ENCODE measurements at places on chromosomes 3 and 15. TPM values are rescaled to one million over a fixed set of nuclear protein-coding genes. Genes with fewer than 3 reads are reported as not detected.

DNA sequence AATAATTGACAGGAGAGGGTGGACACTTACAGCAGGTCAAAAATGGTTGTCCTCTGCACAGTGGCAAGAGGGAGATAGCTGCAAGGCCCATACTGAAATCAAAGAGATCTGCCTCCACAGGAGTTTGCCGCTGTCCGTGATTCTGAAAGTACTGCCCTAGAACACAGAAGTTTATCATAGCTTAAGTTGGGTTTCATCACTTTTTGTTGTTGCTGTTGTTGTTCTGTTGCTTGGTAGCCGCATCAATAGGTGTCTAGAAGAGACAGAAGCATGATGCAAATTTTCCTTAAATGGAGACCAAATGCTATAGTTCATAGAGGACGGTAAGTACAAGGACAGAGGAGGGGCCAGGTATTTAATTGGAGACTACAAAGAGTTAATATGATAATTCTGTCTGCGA, 120.0 kb upstream of the MRPL3 start:
- no peak for DNase-seq

DNA sequence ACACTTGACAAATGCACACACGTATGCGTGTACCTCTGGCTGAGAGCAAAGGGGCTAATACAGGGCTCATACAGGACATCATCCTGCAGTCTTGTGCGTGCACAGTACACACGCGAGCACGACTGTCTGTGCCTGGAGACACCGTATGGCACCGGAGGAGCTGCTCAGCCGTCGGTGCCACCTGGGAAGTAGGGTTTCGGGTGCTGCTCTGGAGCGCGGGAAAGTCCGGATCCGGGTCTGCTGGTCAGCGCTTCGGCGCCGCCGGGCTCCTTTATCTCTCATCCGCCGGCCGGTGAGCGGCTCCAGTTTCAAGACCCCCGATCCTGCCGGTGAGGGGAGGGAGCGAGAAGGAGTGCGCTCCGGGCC, 9.3 kb downstream of the FOXL2 start:
- DNase-seq: no peak

- DNase-seq: no peak
Observed at GRCh38 chr15:58588096-58588495, 156.3 kb downstream of the LIPC start.

DNA sequence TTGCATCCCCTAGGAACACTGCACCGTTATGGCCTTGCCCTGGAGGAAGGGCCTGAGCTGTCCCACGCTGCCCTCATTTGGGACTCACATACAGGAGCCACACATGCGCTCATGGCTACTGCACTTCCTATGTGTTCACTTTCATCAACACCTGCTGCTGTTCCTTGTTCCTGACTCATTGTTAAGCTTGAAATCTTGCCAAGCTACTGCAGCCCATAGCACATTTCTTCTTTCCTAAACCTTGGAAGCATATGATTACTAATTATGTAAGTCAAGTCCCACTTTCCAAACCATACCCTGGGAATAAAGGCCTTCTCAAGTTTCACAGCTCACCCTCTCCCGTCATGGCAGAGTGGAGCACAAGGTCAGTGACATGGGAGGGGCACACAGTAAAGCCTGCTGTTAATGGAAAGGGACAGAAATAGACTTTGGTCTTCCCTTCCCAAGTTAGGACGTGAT, 307.9 kb downstream of the CLSTN2 start:
- DNase-seq: peak; percentile 69

DNA sequence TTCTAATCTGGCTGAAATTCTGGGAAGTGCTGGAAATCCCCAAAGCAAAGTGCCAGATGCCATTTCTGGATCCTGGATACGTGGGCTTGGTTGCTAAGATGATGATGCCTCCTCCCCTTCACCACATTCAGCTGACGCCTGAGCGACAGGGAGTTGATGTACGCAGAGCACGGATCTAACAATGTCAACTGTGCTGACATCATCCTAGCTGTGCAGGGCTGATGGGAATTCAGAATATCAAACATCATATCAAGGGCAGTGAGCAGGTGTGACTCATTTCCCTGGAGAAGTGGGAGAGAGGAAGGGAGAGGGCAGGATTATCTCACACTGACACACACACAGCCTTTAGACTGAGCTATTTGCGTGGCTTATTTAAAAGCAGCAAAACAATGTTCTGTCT, 92.6 kb upstream of the ZBTB20 start:
- DNase-seq: peak; percentile 99

GRCh38 chr15:33278816-33279612, 31.8 kb upstream of the RYR3 start:
- peak; percentile 88 for DNase-seq

- DNase-seq: peak; percentile 11
Observed at GRCh38 chr15:96125721-96126415, 204.6 kb upstream of the NR2F2 start.

DNA sequence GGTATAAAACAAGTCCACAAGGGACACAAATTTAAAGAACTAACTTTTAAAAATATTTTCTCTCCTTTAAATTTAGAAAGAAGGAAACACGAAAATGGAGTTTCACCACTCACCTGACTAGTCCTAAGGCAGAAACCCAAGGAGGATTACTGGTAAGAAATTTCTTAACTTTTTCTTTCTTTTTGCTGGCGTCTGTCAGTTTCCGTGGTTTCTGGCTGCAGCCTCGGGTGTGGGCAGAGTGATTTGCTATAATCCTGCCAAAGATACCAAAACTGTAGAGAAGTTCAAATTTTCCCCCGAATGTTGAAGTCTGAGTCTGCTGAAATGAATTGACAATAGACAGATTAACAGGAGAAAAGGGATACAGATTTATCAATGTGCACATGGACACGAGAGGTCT, 843.6 kb upstream of the ALCAM start:
- no peak for DNase-seq

GRCh38 chr15:70200511-70201424, 103.1 kb upstream of the TLE3 start:
- no peak for DNase-seq

GRCh38 chr3:132781922-132782321, 59.7 kb upstream of the NPHP3 start:
- DNase-seq: no peak

- DNase-seq: peak; percentile 96
Observed at GRCh38 chr15:84947947-84948830, 33.5 kb upstream of the PDE8A start.

DNA sequence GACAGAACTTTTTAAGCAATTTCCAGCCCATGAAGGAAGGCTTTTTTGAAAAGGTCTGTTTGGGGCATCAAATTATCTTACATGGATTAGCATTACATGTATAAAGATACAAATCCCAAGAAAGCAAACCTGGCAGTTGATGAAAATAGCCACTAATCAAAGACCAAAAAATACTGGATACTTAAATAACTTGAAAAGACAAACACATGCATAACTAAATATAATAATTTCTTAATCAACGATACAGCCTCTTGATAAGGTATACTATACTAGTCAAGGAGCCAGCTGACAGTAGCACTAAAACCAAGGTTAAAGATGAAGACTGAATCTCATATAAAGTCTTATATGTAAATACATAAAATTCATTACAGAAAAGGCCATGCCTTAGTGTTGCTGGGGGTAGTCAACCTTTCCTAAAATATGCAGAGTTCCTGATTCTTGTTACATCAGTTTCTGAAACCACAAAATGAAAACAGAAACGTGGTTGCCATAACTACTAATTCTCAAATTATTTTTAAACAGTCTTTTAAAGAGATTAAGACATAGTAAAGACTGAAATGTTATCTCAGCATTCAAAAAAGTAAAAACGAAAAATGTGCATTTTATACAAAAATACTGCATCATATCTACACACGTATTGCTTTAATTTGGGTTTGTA, 2.0 kb downstream of the ANKRD28 start:
- peak; percentile 68 for DNase-seq

DNA sequence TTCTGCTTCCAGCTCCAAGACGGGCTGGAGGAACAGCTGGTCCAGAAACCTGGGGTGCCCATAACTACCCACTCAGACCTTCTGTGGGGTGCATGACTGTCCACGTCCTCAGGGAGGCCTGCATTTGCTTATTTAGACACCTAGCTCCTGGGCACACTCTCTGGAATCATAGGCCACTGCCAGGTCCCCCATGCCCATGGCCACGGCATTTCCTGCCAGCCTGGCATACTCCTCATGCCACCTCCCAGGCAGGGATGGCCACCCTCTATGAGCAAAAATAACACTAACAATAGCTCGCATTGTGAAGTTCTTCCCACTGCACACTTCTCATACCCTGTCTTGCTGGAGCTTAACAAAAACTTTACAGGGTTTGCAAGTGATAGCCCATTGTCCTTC, 166.9 kb upstream of the TPM1 start:
- DNase-seq: no peak

GRCh38 chr3:157297328-157297915, 137.5 kb upstream of the CCNL1 start:
- no peak for DNase-seq

DNA sequence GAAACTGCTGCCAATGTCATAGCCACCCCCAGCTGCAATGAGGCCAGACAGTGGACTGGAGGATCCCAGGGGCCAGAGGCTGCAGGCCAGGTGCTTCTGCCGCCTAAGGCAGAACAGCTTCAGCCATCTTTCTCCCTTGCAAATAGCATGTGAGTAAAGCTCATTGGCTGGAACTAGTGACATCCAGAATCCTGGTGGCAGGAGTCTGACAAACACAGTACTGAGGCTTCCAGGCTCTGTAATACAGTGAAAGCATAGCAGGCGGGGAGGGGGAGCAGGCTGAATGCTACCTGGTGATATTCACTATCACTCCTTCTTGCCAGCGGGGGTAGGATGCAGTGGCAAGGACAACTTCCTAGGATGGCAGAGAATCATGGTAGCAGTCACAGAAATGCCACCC, 36.5 kb upstream of the TBC1D21 start:
- DNase-seq: no peak

GRCh38 chr3:113266738-113267137, 55.4 kb downstream of the BOC start:
- DNase-seq: no peak

DNA sequence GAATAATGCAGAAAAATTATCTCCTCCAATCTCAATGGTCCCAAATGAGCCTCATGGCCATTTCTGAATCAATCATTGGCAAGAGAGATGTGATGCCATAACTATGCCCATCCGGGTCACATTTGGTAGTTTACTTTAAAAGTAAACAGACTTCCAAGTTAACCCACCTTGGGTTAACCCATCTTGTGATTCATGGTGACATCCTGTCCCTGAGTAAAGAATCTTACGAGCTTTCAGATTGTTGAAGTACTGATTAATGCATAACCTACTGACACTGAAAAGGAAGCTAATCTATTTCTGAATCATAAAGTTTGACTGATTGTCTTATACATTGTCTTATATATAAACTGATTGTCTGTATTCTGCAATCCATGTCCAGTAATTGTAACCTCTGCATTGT, 467.2 kb upstream of the AGTR1 start:
- DNase-seq: no peak

GRCh38 chr3:62149962-62150361, 223.4 kb downstream of the FEZF2 start:
- DNase-seq: peak; percentile 49

GRCh38 chr15:32855942-32856341, 138.1 kb downstream of the GREM1 start:
- peak; percentile 100 for DNase-seq

DNA sequence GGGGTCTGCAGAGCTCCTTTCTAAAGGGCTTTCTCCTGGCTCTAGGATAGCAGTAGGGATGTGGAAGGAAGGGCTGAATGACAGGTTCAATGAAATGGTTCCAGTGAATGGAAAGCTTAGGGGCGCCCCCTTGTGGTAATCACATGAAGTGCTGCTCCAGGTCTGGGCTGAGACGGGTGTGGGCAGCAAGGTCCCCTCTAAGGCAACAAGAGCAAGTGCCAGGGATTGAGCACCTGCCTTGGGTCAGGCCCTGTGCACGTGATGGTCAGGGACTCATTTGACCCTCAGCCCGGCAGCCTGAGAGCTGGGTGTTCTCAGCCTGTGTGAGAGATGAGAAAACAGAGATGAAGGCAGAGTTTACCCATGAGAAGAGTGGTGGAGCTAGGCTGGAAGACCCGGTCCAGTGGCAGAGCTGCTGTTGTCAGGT, 12.1 kb upstream of the CX3CR1 start:
- no peak for DNase-seq

- peak; percentile 58 for DNase-seq
Observed at GRCh38 chr15:82944821-82945220, 7.7 kb downstream of the HOMER2 start.

GRCh38 chr3:139636511-139636910, 41.3 kb downstream of the NMNAT3 start:
- no peak for DNase-seq

DNA sequence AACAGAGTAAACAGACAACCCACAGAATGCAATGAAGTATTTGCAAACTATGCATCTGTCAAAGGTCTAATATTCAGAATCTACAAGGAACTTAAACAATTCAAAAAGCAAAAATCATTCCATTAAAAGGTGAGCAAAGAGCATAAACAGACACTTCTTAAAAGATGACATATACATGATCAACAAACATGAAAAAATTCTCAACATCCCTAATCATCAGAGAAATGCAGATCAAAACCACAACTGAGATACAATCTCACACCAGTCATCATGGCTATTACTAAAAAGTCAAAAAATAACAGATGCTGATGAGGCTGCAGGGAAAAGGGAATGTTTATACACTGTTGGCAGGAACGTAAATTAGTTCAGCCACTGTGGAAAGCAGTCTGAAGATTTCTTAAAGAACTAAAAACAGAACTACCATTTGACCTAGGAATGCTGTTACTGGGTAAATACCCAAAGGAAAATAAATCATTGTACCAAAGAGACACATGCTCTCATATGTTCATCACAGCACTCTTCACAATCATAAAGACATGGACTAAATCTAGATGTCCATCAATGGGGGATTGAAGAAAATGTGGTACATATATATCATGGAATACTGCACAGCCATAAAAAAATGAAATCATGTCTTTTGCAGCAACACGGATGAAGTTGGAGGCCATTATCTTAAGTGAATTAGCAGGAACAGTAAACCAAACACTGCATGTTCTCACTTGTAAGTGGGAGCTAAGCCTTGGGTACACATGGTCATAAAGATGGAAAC, 393.3 kb upstream of the CBLB start:
- peak; percentile 93 for DNase-seq

DNA sequence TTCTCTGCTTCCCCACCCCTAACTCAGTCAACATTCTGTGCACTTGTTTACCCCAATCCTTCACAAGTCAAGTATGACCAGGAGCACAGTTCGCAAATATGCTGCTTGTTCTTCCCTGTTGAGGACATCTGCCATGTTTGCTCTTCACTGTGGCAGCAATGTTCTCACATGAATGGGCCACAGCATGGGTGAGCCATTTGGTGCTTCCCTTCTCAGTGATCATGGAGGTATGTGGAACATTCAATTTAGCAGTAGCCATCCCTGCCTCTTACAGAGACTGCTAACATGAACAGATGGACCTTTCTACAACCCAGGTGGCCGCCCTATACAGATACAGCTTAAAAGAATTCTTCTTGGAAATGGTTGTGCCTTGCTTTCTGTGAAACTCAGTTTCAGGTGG, 660.1 kb upstream of the SGO1 start:
- no peak for DNase-seq

AP3B2 gene
- total RNA-seq: 11.5 TPM

ZSCAN2 gene
- 13.5 TPM for total RNA-seq

GNAT1 gene
- total RNA-seq: not detected

MORC1 gene
- not detected for total RNA-seq

DGKG gene
- 0.64 TPM for total RNA-seq

KBTBD13 gene
- not detected for total RNA-seq

ISG20 gene
- 15.9 TPM for total RNA-seq

NRROS gene
- not detected for total RNA-seq

ASB14 gene
- not detected for total RNA-seq

ATP8B4 gene
- 0.23 TPM for total RNA-seq

PIF1 gene
- 1.7 TPM for total RNA-seq

COPG1 gene
- total RNA-seq: 275 TPM

SELENOS gene
- 79.4 TPM for total RNA-seq

MST1 gene
- 15.1 TPM for total RNA-seq

RAMAC gene
- total RNA-seq: 44.4 TPM
